ENCODE measurements at places on chromosomes 7 and 10. TPM values are rescaled to one million over a fixed set of nuclear protein-coding genes. Genes with fewer than 3 reads are reported as not detected.

The ABLIM1 gene
- total RNA-seq = 1.2 TPM

DNA sequence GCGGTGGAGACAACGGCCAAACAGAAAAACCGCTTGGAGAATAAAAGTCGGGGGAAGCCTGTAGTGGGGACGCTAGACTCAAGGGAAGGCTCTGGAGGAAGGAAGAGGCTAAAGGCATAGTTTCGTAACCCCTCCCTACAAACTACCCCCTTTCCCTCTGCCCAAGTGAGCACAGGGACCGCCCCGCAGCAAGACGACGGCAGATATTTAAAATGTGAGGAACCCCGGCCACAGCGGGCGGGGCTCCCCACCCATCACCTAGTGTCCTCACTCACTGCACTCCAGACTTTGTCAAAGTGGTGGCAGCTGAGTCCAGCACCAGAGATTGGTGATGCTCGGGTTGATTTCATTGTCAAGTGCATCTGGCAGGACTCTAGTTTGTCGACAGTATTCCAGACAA is 69.1 kb downstream of the PRKAG2 start:
- no peak for DNase-seq

GRCh38 chr10:86755740-86756510 is 494 bp upstream of the BMPR1A start:
- peak; percentile 77 for DNase-seq

DNA sequence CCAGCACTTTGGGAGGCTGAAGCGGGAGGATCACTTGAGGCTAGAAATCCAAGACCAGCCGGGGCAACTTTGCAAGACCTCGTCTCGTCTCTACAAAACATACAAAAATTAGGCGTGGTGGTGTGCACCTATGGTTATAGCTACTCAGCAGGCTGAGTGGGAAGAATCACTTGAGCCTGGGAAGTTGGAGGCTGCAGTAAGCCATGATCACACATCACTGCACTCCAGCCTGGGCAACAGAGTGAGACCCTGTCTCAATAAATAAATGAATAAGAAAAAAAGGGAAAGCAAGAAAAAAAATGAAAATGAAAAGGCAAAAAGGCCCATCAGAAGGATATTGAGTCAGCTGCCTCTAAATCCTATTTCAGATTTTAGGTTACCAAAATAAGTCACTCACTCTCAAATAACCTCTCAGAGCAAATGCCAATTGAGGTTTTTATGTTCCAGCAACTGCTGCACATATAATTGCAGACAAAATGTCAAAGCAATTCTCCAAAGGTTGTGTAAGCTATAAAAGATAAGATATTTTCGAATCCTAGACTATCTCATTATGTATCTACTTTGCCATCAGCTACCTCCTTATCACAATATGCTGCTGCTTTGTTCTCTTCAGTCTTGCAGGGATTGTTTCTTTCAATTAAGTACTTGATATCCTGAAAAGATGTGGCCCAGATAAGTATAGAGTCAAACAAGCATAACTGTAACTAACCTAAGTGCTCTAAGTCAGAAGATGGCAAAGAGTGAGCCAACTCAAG is 4.7 kb downstream of the BAZ1B start:
- no peak for DNase-seq

GRCh38 chr7:89002981-89003956 is 207.7 kb upstream of the TEX47 start:
- DNase-seq = peak; percentile 13

DNA sequence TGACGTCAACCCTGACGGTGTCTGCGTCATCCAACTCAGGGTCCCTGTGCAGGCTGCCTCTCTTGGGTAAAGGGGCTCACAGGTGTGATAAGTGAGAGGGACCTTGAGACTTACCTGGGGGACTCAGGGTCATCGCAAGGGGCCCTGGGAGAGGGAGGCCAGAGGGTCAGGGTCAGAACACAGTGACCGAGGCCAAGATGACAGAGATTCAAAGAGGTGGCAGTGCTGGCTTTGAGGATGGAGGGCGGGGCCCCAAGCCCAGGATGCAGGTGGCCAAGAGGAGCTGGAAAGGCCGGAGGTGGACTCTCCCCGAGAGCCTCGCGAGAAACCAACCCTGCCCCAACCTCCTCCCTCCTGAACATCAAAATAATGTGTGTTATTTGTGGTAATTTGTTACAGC is 165.2 kb upstream of the PPP2R2D start:
- DNase-seq = no peak

DNA sequence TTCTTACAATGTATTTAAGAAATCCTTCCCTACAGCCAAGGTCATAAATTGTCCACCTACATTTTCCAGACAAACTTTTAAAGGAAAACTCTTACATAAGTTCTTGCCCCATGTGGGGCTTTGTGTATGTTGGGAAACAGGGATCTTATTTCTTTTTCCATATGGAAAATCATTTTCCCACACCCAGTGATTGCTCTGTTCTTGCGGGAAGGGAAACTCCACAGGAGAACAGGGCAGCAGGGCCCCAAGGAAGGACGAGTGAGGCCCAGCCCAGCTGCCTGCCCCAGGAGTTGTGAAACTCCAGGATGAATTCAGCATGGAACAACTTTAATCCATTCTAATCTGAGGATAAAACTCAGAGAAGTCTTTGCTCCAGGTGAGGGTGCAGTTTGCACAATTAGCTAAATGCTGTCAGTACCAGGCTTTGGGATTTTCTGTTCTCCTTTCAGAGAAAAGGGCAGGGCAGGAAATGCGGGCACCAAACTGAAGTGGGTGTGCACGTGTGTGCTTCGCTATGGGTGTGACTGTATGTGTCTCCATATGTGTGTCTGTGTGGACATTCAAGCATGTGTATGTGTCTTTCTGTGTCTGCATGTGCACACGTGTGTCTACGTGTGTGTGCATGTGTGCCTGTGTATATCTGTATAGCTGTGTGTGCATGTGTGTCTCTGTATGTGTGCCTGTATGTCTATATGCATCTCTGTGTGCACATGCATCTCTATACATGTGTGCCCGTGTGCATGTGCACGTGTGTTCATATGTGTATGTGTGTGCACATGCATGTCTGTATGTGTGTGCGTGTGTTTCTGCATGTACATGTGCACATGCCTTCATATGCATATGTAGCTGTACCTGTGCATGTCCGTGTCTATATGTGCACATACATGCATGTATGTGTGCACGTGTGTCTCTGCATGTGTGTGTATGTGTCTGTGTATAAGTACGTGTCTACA is 102.0 kb upstream of the FAM20C start:
- DNase-seq = peak; percentile 86

GRCh38 chr7:94883616-94884015 is 23.8 kb upstream of the PPP1R9A start:
- no peak for DNase-seq

The VAX1 gene
- total RNA-seq = not detected

DNA sequence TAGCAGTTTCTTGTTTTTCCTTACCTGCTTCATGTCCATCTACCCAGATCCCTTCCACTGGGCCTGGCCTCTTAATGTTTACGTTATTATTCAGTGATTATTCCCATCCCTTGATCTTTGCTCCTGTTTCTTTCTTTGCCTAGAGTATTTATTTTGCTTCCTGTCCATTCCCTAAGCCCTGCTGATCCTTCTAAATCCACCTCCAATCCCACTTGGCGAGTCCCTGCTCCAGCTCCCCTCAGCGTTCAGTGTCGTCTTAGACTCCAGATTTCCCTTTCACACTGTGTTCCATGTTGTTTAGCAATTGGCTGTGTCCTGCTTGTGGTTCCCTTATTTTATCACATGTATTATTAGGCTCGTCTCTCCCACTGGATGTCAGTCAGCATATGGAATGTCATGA is 7.3 kb downstream of the PPP2R2D start:
- no peak for DNase-seq

DNA sequence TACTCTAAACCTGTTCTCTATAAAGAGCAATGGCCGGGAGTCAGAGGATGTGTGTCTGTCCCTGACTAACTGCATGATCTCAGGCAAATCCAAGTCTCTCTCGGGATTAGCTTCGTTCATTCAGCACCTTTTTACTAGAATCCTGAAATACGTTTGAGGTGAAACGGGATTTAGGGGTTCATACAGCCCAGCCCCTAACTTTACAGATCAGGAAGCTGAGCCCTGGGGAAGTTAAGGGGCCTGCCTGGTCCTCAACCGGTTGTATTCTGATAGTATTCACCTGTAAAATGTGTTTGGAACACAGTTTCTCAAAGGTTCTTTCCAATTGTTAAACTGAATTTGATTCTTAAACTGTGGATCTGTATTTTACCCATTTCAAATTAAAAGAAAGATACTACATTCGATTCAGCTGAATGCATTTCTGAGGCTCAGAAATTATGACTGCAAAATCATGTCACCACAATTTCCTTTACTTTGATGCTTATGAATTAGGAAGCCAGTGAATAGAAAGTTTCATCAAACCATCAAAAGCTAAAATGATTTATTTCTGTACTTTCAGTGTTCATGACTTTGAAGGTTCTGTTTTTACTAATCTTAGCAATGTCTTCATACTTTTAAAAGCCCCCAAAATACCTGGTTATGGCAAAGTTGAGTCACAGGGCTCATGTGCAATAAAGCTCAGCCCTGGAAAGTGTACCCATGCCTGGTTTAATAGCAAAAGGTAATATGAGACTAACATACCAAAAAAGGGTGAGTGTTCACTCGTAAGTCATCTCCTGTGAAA is 28.9 kb upstream of the EZH2 start:
- DNase-seq = no peak

The GSTO1 gene
- 239 TPM for total RNA-seq

GRCh38 chr10:50919010-50919409 is 33.6 kb upstream of the A1CF start:
- no peak for DNase-seq

DNA sequence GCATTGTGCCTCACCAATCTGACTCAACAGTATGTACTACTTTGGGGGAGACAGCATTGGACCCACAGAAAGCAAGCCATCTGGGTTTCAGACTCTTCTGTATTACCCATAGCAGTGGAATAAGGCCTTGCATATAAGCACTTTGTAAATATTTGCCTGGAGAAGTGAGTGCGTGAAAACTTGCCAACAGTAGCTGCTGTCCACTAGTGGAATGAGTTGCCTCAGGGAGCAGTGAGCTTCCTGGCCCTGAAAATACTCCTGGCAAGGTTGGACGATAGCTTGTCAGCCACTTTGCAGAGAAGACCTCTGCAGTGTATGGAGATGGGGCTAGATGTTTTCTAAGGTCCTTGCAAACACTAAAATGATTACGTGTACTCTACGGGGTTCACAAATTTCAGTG is 21.6 kb downstream of the GARS1 start:
- no peak for DNase-seq

- no peak for DNase-seq
Observed at GRCh38 chr10:28149746-28150145, 150.9 kb upstream of the ODAD2 start.
